ENCODE measurements at places on chromosomes 12 and 14.

DNA sequence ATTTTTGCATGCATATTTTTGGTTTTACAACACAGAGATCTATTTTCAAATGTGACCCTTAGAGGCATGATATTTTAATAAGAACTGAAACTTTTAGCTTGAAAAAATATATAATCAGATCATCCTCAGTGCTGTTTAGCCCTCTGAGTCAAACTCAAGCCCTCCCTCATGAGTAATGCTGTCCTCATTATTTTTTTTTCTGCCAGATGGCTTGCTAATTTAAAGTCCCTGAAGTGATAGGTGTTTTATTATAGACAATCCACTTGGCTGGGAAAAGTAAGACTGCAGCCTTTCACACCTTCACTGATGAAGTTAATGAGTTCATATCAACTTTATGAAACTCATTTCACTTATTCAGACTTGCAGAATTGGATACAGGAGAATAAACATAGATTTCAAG, 227.7 kb downstream of the SLC16A7 start:
- no peak for DNase-seq

GRCh38 chr12:84128117-84128991, 784.2 kb downstream of the SLC6A15 start:
- no peak for DNase-seq

- DNase-seq: no peak
Measured at GRCh38 chr14:20750194-20750593, 4.5 kb downstream of the EDDM3A start.

GRCh38 chr14:54450535-54450934, 9.4 kb upstream of the CNIH1 start:
- no peak for DNase-seq

DNA sequence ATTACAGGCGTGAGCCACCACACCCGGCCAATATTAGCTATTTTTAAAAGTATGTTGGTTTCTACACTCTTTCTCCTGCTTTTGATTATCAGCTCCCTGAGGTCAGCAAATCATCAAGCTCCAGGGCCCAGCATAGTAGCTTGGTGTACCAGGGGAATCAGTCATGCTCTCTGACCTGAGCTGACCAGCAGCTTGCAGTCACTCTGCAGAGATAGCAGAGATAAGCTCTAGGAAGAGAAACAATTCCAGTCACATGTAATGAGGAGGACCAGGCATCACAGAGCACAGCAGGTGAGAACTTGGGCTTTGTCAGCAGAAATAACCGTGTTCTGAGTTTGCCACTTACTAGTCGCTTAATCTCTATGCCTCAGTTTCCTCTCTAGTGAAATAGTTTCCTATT, 8.5 kb downstream of the PLEKHD1 start:
- no peak for DNase-seq

All from GM12891 (cell line).